ENCODE measurements at places on chromosomes 3 and 15. TPM values are rescaled to one million over a fixed set of nuclear protein-coding genes. Genes with fewer than 3 reads are reported as not detected.

SPTSSB gene
- 0.18 TPM for total RNA-seq

NOP10 gene
- 56.4 TPM for total RNA-seq

CKMT1A gene
- not detected for total RNA-seq

FGF7 gene
- total RNA-seq: 0.30 TPM

LRTM1 gene
- not detected for total RNA-seq

ZNF860 gene
- not detected for total RNA-seq

REC114 gene
- total RNA-seq: not detected

GOLGA6B gene
- 1.4 TPM for total RNA-seq

FSTL1 gene
- 46.9 TPM for total RNA-seq

CP gene
- 1,073 TPM for total RNA-seq

IGSF10 gene
- total RNA-seq: 0.28 TPM

ACVR2B gene
- total RNA-seq: 6.7 TPM

C3orf22 gene
- not detected for total RNA-seq

CCNB2 gene
- 0.28 TPM for total RNA-seq

TRAT1 gene
- total RNA-seq: 0.13 TPM

COLQ gene
- total RNA-seq: 1.3 TPM

SPTBN5 gene
- 3.5 TPM for total RNA-seq

CCR3 gene
- not detected for total RNA-seq

SI gene
- not detected for total RNA-seq

SLC33A1 gene
- total RNA-seq: 39.7 TPM

GOLGA6L7 gene
- not detected for total RNA-seq

KLHL24 gene
- total RNA-seq: 32.4 TPM

TPRG1 gene
- total RNA-seq: 33.3 TPM

ALG3 gene
- total RNA-seq: 38.8 TPM

FOXL2 gene
- total RNA-seq: 0.10 TPM

PP2D1 gene
- not detected for total RNA-seq

FSIP1 gene
- not detected for total RNA-seq

CRABP1 gene
- total RNA-seq: 0.40 TPM

ACP3 gene
- total RNA-seq: not detected

ACTC1 gene
- total RNA-seq: not detected

MYRIP gene
- total RNA-seq: 12.7 TPM

ISL2 gene
- not detected for total RNA-seq

ATP1B3 gene
- total RNA-seq: 4.4 TPM

GOLGA6D gene
- 0.45 TPM for total RNA-seq

ARGFX gene
- not detected for total RNA-seq

TNFAIP8L3 gene
- total RNA-seq: 1.1 TPM

ALDH1A3 gene
- 4.0 TPM for total RNA-seq

THSD4 gene
- total RNA-seq: 19.5 TPM
